Lower lobe of right lung (tissue), 2 donors: ENCODE measurements at places on chromosomes 2 and 18.

GRCh38 chr2:63818271-63818670 is 23.4 kb upstream of the UGP2 start:
- H3K4me3 ChIP-seq = no peak overlapping the region
- H3K27me3 ChIP-seq = no peaks in the 10 kb centered on the region

DNA sequence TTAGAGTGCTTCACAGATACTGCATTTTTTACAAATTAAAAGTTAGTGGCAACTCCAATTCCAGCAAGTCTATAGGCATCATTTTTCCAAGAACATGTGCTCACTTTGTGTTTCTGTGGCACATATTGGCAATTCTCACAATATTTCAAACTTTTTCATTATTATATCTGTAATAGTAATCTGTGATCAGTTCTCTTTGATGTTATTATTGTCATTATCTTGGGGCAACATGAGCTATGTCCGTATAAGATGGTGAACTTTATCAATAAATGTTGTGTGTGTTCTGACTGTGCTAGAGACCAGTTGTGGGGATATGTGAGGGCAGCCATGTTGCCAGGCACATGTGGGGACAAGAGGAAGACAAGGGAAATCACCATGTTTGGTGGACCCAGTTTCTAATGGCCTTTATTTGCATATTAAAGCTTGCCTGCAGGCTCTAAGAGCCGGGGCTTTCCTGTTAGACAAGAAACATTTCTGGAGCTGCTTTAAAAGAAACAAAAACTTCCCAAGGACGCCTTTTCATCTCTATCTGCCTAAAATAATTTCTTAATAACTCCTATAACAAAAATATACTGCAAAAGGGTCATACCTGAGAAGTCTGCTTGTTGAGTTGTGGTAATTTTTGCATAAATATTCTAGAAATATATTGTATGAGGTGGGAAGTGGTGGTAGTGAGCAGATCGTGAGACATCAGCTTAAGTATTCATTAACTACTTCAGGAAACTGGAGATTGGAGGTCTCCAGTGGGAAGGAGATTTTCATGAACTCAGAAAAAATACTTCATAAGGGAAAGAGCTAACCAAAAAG is 37.2 kb downstream of the KYNU start:
- no peak overlapping the region for H3K27ac ChIP-seq
- no peak for DNase-seq
- no peaks in the 10 kb centered on the region for H3K27me3 ChIP-seq
- no peaks in the 10 kb centered on the region for H3K4me1 ChIP-seq
- no peak overlapping the region for H3K4me3 ChIP-seq

GRCh38 chr2:201260302-201260800 is at the start of gene CASP8:
TSS of gene CASP8 (plus strand) at chr2:201260536. CDS start at chr2:201266487, 5,951 bp downstream.
- no peaks in the 10 kb centered on the region for H3K27me3 ChIP-seq
- DNase-seq = peak; percentile 64
- H3K27ac ChIP-seq = peak within 1 kb of the TSS; percentile 89
- peak within 1 kb of the TSS; percentile 65 for H3K4me3 ChIP-seq
- peaks cover 60% of the 10 kb centered on the region for H3K4me1 ChIP-seq
- H3K36me3 ChIP-seq = no peaks in the 10 kb centered on the region

DNA sequence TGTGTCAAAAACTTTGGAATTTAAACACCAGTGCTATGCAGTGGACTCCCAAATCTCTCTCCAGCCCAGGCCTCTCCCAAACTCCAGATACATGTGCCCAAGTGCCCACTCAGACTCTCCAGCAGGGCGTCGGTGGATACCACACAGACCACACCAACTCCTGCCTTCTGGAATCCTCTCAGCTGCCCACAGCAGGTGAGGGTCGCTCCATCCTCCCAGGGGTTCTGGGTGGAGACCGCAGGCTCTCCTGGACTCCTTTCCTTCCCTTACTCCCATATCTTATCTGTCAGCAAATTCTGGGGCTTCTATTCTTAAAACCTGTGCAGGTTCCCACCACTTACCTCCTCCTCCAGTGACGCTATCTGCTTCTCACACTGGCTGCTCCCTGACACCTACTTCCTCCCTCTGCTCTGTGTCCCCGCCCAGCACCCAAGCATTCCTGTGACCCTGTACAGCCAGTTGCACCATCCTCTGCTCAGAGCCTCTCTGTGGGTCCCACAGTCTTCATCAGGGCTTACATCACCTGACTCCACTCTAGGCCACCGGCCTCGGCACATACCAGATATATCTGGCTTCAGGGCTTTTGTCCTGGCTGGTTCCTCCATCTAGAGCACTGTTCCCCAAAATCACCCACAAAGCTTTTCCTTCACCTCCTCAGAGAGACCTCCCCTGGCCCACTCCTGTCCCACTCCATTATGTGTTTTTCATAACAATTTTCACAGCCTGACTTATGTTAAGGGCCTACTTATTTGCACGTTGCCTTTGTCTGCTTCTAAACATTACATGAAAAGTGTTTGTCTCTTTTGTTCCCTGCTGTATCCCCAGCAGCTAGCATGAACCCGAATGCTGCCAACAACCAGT is 2.6 kb upstream of the IMP4 start:
- H3K27ac ChIP-seq = no peak overlapping the region
- peaks cover 30% of the 10 kb centered on the region for H3K36me3 ChIP-seq
- H3K4me3 ChIP-seq = no peak overlapping the region
- DNase-seq = no peak

DNA sequence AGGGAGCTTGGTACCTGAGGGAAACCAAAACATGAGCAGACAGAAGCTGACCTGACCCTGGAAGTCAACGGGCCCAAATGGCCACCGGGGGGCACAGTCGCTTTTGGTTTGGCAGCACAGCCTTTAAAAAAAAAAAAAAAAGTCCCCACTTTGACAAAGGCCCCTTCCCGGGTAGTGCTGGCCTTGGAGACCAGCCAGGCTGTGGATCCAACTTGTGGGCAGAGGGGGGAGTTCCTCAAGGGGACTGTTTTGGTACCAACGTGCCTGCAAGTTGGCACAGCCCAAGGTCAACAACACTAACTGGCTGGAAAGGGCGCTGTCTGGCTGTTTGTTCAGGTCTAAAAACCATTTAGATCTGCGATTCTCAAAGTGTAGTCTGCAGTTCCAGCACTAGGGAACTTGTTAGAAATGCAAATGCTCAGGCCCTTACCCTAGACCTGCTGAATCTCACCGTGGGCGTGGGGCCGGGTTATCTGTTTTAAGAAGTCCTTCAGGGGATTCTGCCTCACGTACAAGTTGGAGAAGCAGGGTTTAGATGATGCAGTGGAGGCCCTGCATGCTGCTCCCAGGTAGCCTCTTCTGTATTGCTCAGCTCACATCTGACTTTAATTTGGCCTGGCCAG is 83.0 kb downstream of the LPIN1 start:
- peaks cover 26% of the 10 kb centered on the region for H3K4me1 ChIP-seq
- peak overlapping the region; percentile 86 for H3K27ac ChIP-seq
- H3K27me3 ChIP-seq = no peaks in the 10 kb centered on the region
- peaks cover 30% of the 10 kb centered on the region for H3K36me3 ChIP-seq
- peak overlapping the region; percentile 39 for H3K4me3 ChIP-seq
- DNase-seq = peak; percentile 73

DNA sequence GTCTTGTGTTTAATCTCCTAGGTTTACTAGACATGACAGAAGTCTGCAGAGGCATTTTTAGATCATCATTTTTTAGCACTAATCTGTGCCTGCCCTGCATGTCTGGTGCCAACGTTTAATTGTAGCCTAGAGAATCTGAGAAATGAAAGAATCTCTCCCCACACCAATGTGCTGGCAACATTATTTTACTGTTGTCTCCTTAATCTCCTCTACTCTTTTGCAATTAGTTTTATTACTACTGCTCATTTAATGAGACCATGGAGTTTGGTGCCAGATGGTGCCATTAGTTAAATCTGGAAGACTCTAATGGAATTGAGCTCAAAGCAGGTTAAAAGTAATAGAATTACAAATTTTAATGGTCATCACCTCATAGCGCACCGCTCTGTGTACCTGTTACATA is 4.0 kb upstream of the SPP2 start:
- H3K27me3 ChIP-seq = no peaks in the 10 kb centered on the region
- no peak for DNase-seq
- H3K27ac ChIP-seq = no peak overlapping the region
- no peak overlapping the region for H3K4me3 ChIP-seq

DNA sequence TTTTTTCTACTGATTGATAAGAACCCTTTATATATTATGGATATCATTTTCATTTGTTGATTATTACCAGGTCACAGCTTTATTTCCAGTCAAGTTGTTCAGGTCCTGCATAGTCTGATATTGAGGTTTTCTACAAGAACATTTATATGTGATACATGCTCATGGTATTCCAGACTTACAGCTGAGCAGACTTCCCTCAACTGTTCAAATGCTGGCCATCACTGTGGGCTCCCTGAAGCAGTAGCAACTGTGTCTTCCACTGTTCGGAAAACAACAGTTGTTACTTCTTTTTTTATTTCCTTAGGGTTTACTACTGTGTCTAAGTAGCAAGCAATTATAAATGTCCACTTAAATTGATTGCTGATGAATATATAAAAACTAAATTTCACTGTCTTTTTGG is 79.5 kb downstream of the DGKD start:
- DNase-seq = no peak
- no peaks in the 10 kb centered on the region for H3K27me3 ChIP-seq
- no peak overlapping the region for H3K27ac ChIP-seq
- H3K36me3 ChIP-seq = peaks cover 45% of the 10 kb centered on the region
- no peak overlapping the region for H3K4me3 ChIP-seq

GRCh38 chr2:20565623-20566236 is 85.2 kb downstream of the HS1BP3 start:
- peaks cover 8% of the 10 kb centered on the region for H3K4me1 ChIP-seq
- H3K4me3 ChIP-seq = no peak overlapping the region
- no peaks in the 10 kb centered on the region for H3K27me3 ChIP-seq

GRCh38 chr2:99380376-99381010 is 43.3 kb downstream of the EIF5B start:
- no peaks in the 10 kb centered on the region for H3K27me3 ChIP-seq
- no peak for DNase-seq
- peaks cover 92% of the 10 kb centered on the region for H3K36me3 ChIP-seq
- H3K4me3 ChIP-seq = no peak overlapping the region
- no peak overlapping the region for H3K27ac ChIP-seq
- no peaks in the 10 kb centered on the region for H3K4me1 ChIP-seq

GRCh38 chr2:224472827-224473226 is 70.9 kb upstream of the FAM124B start:
- no peaks in the 10 kb centered on the region for H3K4me1 ChIP-seq
- no peak for DNase-seq
- H3K36me3 ChIP-seq = peaks cover 56% of the 10 kb centered on the region
- no peaks in the 10 kb centered on the region for H3K27me3 ChIP-seq
